ENCODE measurements at places on chromosomes 11 and 22.
A peak's percentile ranks its signal among the peaks of the same experiment; 100 is the strongest.

GRCh38 chr11:93039531-93040240 is 70.2 kb downstream of the MTNR1B start:
- DNase-seq, result no peak

DNA sequence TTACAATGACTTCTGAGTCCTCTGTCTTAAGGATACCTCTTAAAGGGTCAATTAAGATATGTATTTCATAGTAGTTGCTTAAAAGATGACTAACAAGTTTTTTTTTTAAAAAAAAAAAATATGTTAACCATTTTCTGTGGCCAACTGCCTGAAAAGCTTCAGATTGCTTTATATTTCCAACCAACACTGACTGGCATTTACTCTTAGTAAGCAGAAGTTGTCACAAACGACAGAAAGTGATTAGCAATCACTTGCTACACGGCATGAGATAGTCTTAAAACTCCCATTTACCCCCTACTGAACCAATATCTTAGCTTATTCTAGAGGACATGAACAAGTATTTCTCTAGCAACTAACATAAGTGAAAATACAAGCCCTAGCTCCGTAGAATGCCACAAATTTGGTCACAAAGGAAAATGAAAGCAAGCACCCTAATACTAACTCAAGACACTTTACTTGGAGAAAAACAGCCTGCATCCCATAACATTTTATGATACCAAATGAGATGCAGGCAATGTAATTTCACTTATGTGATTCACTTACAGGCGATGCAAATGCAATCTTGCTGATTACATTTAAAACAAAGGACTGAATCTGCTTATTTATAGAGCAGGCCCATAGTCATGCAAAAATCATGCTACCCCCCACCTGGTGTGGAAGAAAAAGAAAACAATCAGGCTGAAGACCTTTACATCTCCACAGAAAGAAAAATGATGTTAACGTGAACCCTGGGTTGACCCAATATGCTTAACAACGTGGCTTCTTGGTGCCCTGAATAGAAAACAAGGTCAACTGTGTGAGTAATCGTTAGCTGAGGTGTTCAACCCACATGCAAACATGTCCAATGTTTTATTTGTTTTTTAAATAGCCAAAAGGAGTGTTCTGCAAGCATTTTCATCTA is 25.7 kb downstream of the MPPED2 start:
- no peak for DNase-seq

GRCh38 chr11:126598344-126599216 is 243.1 kb downstream of the ST3GAL4 start:
- DNase-seq, result no peak

DNA sequence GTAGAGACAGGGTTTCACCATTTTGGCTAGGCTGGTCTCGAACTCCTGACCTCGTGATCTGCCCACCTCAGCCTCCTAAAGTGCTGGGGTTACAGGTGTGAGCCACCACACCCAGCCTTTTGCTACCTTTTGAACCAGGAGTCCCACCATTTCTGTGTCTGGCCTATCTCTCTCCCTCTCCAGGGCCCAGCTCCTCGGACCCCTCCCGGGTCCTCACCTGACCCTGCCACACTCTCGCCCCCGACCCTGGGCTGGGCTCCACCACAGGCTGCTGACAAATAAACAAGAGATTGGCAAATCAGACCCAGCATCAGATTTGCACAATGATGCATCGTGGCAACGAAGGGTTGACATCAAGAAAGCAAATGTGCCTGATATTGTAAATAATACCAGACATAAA is 8.8 kb downstream of the KRTAP5-5 start:
- no peak for DNase-seq

DNA sequence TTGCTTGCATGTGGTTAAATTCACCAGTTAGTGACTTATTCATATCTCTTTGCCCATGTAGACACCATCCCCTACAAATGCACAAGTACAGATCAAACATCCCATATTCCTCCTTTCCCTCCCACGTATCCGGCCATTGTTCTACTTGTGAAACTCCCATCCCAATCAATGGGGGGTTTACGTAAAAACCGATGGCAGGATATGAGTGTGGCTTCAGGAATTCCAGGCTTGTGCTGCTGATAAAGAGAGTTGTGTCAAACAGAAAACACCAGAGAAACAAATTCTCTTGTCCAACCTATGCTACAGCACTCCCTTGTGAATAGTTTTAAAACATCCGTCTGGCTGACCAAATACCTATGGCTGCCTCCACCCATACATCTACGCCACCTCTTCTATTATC is 15.5 kb downstream of the FLI1 start:
- DNase-seq, result no peak

GRCh38 chr11:70192666-70193410 is 10.3 kb upstream of the FADD start:
- no peak for DNase-seq

- peak; percentile 73 for DNase-seq
These were observed 32.1 kb upstream of the DGKZ start for GRCh38 chr11:46315033-46315738.

- no peak for DNase-seq
These were observed 61.1 kb upstream of the BDNF start for GRCh38 chr11:27761356-27761755.

- no peak for DNase-seq
These were observed 101.1 kb downstream of the MUC15 start for GRCh38 chr11:26470992-26471391.

DNA sequence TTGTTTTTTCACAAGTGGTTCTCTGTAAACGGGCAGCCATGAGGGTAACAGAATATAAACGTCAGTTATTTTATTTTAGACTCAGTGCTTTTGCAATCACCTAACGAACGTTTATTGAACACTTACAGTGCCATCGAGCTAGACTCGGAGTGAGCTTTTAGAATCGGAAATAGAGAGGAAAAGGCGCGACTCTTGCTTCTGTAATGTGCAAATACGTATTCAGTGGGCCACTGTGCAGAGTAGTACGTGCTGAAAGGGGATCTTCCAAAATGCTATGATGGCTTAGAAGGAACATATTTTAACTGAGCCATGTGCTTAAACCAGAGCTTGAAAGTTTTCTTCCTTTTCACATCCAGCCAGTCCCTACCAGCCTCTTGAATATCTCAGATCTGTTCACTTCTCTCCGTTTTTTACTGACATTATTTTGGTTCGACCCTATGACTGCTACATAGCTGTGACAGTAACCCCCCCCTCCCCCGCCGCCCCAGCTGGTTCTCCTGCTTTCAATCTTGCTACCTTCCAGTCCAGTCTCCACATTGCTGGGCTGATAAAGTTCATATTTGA is 468 bp downstream of the DDIAS start:
- no peak for DNase-seq

DNA sequence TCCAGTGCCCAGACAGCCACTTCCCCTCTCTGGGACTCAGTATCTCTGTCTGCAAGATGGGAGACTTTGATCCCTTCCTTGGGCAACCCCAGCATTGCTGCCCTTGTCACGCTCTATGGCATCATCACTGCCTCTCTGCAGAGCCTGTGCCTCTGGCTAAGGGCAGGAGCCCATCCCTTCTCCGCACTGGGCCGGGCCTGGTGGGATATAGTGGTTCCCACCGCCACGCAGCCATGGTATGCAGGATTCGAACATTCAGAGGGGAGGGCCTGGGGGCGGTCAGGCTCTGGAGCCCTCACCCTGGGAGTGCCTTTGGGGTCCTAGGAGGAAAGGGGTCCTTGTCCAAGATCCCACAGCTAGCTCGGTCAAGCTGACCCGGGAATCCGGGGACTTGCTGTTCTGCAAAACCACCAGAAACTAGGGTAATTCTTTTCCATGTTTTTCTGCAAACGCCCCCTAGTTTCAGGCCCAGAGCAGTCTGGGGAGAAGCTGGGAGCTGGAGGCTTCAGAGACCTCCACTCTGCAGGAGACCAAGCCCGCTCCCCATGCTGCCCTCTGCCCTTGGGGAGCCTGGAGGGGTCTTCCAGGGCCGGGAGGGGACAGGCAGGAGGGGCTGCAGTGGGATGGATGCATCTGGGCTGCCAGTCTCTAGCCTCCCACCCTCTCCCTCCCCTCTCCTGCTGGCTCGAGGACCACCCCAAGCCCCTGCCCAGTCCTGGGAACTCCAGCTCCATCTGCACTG is 24.4 kb upstream of the CBX7 start:
- no peak for DNase-seq

DNA sequence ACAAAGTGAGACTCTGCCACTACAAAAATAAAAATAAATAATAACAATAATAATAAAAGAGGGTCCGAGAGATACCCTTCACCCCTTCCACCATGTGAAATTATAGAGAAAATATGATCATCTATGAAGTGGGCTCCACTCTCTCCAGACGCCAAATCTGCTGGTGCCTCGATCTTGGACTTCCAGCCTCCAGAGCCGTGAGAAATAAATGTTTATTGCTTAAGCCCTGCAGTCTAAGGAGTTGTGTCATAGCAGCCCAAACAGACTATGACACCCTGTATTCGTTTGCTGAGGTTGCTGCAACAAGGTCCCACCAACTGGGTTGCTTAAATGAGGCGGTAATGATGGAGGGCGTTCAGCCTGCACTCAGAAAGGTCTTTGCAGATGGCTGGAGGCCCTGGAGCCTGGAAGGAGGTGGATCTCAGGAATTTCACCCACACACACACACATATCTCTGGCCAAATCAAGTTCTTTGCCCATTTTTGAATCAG is 7.6 kb upstream of the SEPTIN5 start:
- no peak for DNase-seq

DNA sequence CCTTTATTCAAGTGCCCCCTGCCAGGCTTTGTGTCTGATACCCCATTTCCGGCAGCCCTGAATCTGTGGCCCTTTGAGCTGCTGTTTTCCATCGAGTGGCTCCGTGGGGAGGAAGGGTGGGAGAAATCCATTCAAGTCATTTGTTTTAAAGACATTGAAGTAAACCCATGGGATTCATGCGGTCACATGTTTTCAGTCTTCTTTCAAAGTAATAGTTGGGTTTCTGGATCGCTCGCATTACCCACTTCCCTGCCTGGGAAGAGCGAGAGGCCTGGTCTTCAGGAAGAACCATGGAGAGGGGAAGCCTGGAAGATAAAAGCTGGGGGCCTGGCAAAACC is 14.4 kb downstream of the DAGLA start:
- DNase-seq, result no peak

Measured in activated naive CD8-positive, alpha-beta T cell treated with anti-CD3 and anti-CD28 coated beads for 36 hours (primary cell).